NCI-H187 (cell line): ENCODE measurements at places on chromosomes 3 and 15.

DNA sequence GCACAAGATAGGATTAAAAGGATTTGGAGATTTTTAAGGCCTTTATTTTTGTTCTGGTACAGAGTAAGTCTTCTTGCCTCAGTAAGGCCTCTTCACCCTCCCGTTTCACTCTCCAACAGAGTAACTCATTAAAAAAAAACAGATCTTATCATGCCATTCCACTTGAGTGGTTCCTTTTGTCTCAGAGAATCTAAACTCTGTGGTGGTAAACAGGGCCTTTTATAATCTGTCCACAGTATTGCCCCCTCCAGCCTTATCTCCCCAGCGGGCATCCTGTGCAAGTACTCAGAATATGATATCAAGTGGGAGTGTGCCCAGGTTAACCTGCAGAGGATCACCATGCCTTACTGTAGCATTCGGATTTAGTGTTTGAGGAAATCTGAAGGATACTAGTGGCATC, 20.3 kb upstream of the ATOSA start:
- DNase-seq = no peak

DNA sequence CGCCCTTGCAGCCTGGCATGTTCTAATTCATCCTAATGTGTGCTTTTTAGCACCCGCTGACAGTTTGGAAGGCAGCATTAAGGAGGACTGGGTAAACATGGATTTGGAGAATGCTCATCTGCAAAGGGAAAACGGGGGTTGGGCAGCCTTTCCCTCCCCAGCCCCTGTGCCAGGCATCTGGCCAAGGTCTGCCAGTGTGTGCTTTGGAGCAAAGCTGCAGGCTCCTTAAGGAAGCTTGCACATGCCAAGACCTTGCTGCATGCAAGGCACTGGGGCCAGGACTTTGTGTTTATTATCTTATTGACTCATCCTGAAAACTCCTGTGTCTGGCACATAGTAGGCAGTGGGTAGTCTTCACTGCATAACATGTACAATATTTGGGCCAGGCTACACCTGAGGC, 20.1 kb downstream of the FAM3D start:
- DNase-seq = no peak

DNA sequence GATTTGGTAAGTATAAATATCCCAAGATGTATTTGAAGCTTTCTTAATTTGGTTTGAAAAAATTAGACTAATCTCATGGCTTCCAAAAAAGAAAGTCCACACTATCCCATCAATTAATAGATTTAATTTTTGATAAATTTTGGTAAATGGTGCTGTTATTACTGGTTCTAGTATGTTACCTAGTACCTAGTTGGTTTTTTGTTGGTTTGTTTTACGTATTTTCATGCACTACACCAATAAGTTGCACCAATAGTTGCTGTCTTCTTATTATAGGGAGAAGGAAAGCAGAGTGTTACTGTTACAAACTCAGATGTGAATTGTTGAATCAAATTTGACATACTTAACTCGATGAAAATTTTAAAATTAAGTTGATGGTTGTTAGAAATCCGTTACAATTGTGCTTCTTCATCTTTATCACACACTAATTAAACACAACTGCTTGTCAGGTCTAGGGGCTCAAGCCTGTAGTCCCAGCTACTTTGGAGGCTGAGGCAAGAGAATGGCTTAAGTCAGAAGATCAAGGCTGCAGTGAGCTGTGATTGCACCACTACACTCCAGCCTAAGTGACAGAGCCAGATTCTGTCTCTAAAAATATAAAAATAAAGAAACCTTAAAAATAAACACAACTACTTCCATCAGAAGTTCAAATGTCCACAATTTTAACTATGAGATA, 23.1 kb upstream of the MBNL1 start:
- no peak for DNase-seq

DNA sequence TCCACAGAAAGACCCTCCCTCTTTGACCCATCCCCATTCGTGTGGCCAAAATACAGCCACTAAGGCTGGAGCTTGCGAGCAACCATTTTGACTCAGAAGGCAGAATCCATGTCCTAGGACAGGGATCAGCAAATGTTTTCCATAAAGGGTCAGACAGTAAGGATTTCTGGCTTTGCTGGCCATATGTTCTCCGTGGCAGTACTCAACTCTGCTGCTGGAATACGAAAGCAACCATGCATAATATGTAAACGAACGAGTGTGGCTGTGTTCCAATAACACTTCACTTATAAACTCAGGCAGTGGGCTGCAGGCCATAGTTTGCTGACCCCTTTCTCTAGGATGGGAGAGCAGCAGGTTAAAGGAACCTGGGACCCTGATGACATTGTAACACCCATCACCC, 77.6 kb upstream of the WNT5A start:
- no peak for DNase-seq

DNA sequence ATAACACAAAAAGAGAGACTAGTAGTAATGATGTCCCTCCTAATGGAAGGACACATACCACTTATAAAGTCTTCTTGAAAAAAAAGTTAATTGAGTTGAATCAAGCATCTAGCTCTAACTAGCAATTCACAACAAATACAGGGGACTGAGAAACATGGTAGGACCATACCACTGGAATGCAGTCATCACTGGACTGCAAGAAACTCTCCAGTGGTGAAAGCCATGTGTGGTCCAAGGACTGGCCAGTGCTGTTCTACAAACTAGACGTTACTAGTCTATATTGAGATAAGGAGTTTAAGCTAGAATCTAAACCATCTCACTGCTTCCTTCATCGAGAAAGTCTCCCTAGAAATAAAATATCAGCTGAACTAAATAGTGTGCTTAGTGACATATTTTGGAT, 16.7 kb downstream of the FBN1 start:
- no peak for DNase-seq

- DNase-seq = no peak
Measured at GRCh38 chr3:61192222-61192621, 59.0 kb downstream of the FHIT start.

DNA sequence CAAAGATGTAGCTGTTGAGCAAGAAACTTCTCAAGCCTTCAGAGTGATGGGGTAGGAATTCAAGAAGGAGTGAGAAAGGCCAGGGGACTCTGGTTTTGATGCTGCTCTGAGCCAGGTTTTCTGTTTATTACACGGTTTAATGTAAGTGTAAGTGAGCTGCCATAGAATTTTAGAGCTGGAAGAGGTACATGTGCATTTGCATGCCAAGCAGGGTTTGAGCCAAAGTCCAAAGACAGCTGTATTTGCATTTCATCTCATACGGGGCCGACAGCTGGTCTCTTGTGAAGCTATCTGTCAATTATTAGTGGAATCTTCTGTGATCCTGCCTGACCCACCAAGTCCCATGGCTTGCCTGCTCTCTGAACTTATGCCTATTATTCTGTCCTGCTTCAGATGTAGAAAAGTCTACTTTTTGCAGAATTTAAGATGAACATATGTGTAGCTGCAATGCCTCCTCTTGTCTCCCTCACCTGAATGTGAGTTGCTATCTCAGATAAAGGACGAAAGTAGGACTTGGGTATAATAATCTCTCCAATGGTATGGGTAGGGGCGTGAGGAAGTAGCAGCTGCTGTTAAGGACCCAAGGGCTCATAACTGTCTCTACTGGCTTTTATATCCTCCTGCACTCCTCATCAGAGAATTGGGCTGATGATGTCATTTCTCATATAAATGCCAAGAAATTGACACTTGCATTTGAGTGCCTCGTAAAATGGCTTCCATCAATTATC, 160.0 kb downstream of the SQOR start:
- DNase-seq = no peak

- DNase-seq = no peak
Measured at GRCh38 chr15:61248790-61249189, 19.7 kb upstream of the RORA start.

DNA sequence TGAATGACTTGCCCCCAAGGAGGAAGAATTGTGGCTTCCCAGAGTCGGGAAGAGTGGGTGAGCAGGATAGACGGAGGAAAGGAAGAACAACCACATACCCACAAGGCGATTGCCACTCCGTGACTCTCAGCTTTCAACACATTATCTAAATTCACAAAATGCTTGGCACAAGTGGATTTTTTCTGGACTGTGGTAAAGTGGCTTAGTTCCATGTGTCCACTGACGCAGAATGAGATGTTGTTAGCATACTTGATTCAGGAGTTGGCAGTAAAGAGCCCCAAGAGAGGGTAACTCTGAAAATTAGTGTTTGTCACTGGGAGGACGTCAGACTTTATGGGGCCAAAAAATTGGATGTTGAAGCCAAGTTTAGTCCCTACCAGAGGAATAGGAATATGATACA, 198.8 kb upstream of the CTNNB1 start:
- no peak for DNase-seq

- no peak for DNase-seq
Measured at GRCh38 chr15:89904519-89904918, 8.2 kb downstream of the ARPIN start.

DNA sequence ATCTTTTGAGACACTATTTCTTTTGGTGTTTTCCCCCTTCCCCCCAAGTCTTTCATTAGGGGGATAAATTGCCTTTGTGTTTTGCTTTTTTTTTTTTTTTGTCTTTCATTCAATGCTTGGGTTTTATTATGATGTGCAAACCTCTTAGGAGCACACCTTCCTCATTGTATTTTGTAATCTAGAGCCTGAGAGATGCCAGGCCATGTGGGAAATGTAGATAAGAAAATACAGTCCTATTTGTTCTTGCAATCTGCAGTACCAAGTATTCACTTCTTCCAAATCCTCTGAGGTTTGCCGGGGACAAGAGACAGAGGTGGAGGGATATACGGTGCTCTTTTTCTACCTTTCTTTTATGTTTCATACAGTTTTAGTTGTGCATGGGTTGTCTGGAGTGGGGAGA, 66.7 kb downstream of the LARS2 start:
- no peak for DNase-seq

- no peak for DNase-seq
Measured at GRCh38 chr3:178778589-178778988, 242.4 kb downstream of the KCNMB2 start.

DNA sequence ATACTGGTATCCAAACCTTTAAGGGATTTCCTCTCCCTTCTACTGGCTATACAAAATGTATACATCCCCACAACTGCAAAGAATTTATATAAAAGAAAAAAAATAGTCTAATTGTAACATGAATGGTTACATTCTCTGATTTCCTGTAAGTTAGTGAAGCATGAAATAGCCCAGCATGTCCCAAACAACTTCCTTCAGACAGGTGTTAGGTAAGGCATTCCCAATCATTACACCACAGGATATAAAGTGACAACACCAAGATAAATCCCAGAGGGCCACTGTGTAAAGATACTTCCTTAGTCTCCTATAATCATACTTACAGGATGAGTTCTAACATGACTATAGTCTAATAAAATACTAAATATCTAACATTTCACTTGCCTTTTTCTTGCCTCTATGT, 7.6 kb downstream of the CMTM6 start:
- DNase-seq = no peak

DNA sequence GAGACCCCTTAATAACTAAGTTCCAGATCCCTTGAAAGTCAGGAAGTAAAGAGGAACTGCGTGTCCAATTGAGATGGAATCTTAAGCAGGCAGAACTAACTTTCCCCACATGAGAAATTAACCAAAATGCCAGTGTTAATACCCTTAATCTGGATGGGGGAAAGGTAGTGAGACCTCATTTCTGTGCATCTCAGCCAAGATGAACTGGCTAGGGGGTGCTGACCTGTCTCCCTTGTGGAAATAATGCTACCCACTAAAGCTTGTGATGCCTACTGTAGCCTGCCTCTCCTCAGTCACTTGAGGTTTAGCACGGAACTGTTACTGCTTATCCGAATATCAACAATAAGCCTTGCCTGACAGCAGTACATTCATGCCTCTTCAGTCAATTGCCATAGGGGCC, 15.1 kb downstream of the BOC start:
- DNase-seq = no peak

DNA sequence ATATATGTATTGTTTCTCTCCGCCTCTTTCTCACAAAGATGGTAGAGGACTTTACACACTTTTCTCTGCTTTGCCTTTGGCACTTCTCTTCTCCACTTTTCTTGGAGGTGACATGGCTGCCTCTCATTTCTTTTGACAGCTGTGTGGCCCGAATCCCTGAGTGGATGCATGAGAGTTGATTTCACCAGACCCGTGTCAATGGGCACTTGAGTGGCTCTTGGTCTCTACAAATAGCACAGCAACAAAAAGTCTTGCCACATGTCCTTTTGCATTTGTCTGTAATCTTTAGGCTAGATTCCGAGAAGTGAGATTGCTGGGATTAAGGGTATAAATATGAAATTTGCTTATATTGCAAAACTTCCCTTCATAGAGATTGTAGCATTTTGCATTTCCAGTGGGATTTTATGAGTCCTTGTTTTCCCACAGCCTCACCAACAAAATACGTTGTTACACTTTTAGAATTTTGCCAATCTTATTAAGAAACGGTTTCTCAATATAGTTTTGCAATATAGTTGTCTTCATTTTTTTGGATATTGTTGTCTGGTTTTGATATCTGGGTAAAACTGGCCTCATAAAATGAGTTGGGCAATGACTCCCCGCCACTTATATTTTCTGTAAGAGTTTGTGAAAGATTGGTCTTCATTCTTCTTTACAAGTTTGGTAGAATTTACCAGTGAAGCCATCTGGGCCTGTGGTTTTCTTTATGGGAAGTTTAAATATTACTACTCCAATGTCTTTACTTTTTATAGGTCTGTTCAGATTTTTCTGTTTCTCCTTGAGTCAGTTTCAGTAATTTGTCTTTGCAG, 5.2 kb upstream of the TRPM1 start:
- no peak for DNase-seq

GRCh38 chr3:98545940-98546339, 14.2 kb downstream of the GPR15 start:
- DNase-seq = no peak

GRCh38 chr3:119145500-119146167, at the start of gene TEX55:
Gene TEX55 (plus strand): TSS chr3:119146165. CDS start chr3:119146190, 25 bp downstream.
- no peak for DNase-seq

DNA sequence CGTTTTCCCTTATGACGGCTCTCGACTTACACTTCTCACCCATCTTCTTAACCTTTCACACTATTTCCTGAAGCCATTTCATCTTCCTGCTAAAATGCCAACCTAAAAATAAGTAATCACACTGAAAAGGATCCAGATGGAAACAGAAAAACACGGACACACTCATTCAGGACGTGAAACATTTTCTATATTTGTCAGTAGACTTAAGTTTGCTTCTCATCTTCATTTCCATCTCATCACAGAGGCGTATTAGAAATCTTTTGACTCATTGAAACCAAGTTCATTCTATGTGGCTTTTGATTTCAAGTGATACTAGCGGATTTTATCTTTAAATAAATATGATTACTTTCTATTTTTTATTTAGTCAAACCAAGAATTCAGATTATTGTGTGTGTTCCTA, 27.4 kb upstream of the DLG1 start:
- DNase-seq = no peak
